ENCODE measurements at places on chromosomes 5 and 9.

- DNase-seq, result no peak
Measured at GRCh38 chr5:174454464-174454863, 269.9 kb upstream of the MSX2 start.

GRCh38 chr9:101536938-101537337, 3.3 kb downstream of the RNF20 start:
- DNase-seq, result no peak

- DNase-seq, result no peak
Measured at GRCh38 chr5:41281215-41281810, 68.0 kb upstream of the C6 start.

GRCh38 chr5:68319706-68320412, 104.3 kb downstream of the PIK3R1 start:
- no peak for DNase-seq

DNA sequence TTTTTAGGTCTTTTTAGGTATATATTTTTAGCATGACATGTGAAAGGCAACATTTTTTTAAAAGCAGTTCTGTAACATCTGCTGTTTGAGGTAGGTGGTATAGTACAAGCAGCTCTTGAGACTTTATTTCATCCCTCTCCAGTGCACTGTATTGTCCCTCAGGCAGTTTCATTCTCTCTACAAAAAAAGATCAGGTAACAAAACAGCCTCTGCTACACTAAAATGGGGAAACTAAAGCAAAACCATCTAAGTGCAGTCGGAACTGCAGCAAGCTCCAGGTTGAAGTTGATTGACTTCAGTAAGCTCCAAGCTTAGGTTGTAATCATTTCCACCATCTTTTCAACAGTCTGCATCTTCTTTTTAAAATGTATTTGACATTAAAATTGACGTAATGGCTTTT, 195.6 kb downstream of the DEPDC1B start:
- no peak for DNase-seq

DNA sequence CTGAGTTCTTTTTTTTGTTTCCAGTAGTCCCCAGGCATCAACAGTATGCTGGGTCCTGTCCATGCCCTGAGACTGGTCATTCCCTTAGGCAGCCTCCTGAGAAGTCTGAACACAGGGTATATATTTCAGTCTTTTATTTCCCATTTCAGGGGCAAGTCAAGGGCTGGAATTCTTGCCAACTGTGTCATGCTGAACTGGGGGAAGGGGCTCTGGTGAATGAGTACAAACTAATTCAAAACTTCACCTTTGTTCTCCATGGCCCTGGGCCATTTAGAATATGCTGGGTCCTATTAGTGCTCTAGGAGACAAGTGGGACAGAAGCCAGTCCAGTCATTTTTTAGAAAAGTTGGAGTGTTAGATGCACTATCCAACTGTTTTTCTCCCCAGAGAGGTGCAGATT, 170.3 kb downstream of the TMC1 start:
- no peak for DNase-seq

DNA sequence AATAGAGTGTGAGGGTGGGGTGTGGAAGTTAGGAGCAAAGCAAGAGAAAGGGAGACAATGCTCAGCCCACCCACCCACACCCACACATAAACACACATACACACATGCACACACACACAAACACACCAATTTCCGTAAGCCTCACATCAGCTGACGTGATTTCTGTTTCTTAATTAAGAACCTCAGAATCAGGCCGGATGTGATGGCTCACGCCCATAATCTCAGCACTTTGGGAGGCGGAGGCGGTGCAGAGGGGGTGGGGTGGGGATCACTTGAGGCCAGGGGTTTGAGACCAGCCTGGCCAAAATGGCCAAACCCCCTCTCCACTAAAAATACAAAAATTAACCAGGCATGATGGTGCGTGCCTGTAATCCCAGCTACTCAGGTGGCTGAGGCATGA, 26.4 kb upstream of the PIK3R1 start:
- no peak for DNase-seq

DNA sequence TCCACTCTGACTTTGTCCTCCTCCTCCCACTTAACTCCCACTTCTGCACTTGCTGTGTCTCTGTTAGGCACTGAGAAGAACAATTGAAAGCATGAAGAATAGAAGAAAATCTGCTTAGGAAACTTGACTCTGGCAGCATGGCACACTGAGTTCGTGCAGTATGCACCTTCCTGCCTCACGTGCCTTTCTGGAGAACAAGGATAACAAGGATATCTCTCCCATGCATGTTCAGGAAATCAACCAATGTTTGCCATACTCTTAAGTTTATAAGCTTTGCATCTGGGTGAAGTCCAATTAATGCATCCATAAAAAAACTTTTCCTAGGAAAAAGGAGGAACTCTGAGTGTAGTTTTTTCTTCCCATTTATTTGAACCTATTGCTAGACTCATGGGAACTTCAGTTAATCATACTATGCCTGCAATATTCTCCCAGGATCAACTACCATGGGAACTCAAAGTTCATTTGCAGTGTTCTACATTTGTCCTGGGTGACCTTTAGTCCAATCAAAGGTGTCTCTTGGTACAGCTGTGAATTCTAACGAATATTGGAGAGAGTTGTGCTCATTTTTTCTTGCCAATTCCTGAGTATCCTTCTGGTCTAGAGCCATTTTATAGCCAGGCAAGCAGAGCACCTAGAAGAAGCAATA, 227.0 kb downstream of the ENC1 start:
- no peak for DNase-seq

DNA sequence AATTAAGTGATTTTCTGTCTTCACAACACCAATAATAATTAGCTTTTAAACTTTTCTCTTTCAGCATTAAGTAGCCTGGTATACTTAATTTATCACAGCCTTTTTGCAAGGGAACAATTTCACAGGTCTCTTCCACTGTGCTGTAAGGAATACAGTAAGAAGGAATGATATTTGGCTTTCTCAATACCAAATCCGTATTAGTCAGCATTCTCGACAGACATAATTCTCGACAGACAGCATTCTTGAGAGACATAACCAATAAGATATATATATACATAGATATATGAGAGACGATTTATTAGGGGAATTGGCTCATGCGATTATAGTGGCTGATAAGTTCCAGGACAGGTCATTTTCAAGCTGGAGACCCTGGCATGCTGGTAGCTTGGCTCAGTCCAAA, 18.0 kb downstream of the PRKAA1 start:
- no peak for DNase-seq

GRCh38 chr5:164481270-164481669, 975.9 kb downstream of the MAT2B start:
- DNase-seq, result no peak

DNA sequence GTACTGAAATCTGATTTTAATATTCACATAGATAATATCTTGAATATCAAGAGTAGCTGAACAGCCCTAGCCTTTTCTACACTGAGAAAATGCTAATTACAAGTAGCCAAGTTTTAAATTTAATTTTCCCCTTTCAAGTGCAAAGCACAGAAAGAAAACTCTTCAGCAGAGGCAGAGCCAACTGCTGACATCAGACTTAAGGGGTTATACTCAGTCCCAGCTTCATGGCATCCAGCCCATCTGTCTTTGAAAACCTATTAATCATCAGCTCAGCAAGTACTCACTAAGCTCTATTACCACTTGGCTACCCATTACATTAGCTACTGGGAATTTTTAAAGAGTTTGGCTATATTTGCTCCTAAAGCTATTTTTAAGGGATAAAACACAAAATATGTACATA, 220.5 kb downstream of the SLC12A2 start:
- DNase-seq, result no peak

GRCh38 chr5:77851176-77852067, 75.3 kb upstream of the TBCA start:
- DNase-seq, result no peak

GRCh38 chr5:154215571-154216325, 25.2 kb downstream of the GALNT10 start:
- DNase-seq, result no peak

DNA sequence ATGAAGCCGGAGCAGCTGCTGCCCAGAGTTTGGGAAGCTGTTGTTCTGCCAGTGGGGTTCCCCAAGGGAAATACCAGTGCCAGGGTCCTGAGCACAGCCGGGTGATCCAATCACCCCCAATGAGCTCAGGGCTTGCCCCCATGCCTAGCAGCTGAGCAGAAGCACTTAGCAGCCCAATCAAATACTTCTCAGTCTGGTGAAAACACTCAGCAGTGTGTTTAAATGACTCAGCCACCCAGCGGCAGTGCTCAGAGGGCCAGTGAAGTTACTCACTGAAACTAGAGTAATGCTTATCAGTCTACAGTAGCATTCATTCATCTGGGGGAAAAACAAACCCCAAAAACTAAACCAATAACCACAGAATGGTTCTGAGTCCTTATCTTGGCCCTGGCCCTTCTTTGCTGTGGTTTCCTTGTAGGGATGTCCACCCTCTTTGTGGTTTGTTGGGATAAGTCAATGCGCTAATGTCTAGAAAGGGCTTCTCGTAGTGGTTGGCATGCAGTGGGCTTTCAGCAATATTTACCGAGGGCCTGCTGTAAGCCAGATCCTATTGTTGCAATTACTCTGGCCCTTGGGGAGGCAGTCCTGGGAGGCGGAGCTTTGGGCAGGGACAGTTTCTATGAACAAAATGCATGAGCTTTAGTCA, 43.1 kb downstream of the LHX2 start:
- no peak for DNase-seq

Data from activated T-cell treated with anti-CD3 and anti-CD28 coated beads for 1 hour (primary cell).